ENCODE measurements at places on chromosomes 6 and 20. TPM values are rescaled to one million over a fixed set of nuclear protein-coding genes. Genes with fewer than 3 reads are reported as not detected.

MLN gene
- total RNA-seq, result not detected

SUMO4 gene
- total RNA-seq, result 4.8 TPM

EDN3 gene
- total RNA-seq, result 0.24 TPM

GPX5 gene
- total RNA-seq, result not detected

SAMD3 gene
- 339 TPM for total RNA-seq

TMEM200A gene
- 0.50 TPM for total RNA-seq

DNA sequence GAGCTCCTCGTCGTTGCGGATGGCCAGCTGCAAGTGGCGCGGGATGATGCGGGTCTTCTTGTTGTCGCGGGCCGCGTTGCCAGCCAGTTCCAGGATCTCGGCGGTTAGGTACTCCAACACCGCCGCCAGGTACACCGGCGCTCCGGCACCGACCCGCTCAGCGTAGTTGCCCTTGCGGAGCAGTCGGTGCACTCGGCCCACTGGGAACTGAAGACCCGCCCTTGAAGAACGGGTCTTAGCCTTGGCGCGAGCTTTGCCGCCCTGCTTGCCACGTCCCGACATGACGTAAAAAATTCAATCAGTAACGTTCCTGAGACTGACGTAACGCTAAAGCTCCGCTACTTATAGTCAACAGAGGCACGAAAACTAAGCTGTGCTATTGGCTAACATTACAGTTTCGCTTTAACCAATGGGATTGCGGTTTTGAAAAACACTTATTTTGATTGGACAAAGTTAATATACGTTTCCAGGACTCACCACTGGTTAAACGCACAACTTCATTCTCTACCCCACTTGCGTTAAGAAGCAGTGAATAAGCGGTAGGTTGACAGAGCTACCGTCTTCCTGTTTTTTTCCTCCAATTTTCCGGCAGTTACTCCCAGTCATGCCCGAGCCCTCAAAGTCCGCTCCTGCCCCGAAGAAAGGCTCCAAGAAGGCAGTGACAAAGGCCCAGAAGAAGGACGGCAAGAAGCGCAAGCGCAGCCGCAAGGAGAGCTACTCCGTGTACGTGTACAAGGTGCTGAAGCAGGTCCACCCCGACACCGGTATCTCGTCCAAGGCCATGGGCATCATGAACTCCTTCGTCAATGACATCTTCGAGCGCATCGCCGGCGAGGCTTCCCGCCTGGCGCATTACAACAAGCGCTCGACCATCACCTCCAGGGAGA is 73.9 kb downstream of the OR2B2 start:
- peak overlapping the region; percentile 98 for H3K27ac ChIP-seq
- no peaks in the 10 kb centered on the region for H3K36me3 ChIP-seq
- peak; percentile 97 for DNase-seq
- H3K27me3 ChIP-seq, result no peaks in the 10 kb centered on the region
- H3K4me3 ChIP-seq, result peak overlapping the region; percentile 82

DNA sequence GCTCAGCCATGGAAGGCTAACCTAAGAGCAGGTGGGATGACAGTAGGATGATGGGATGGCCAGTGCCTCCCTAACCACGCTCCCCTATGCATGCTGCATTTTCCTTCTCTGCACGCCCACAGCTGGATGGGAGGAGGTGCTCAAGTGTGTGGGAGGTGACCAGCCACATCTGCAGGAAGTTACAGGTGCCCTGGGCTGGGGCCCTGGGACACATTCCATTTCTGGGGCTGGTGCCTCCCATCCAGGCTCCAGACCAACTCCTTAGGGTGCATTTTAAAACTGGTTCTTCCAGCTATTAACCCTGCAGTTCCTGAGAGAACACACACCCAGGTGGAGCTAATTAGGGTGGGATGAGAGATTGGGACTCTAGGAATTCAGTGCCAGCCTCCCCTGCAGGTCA is 135.3 kb upstream of the ARMC2 start:
- H3K27me3 ChIP-seq, result no peaks in the 10 kb centered on the region
- no peak for DNase-seq
- no peak overlapping the region for H3K27ac ChIP-seq
- no peak overlapping the region for H3K4me3 ChIP-seq
- no peaks in the 10 kb centered on the region for H3K36me3 ChIP-seq

- no peaks in the 10 kb centered on the region for H3K36me3 ChIP-seq
- DNase-seq, result no peak
- H3K27me3 ChIP-seq, result no peaks in the 10 kb centered on the region
- no peaks in the 10 kb centered on the region for H3K4me1 ChIP-seq
- no peak overlapping the region for H3K4me3 ChIP-seq
- H3K27ac ChIP-seq, result no peak overlapping the region
These were observed 3.9 kb downstream of the RHAG start for GRCh38 chr6:49632727-49633126.

- H3K36me3 ChIP-seq, result no peaks in the 10 kb centered on the region
- H3K27ac ChIP-seq, result no peak overlapping the region
- no peak overlapping the region for H3K4me3 ChIP-seq
- H3K4me1 ChIP-seq, result no peaks in the 10 kb centered on the region
These were observed 171.4 kb upstream of the QKI start for GRCh38 chr6:163243083-163243482.

- no peaks in the 10 kb centered on the region for H3K27me3 ChIP-seq
- H3K4me1 ChIP-seq, result no peaks in the 10 kb centered on the region
- no peaks in the 10 kb centered on the region for H3K36me3 ChIP-seq
These were observed 684.2 kb downstream of the HTR1B start for GRCh38 chr6:76779068-76779467.

GRCh38 chr6:87181903-87182302 is 26.5 kb downstream of the ZNF292 start:
- peaks cover 13% of the 10 kb centered on the region for H3K36me3 ChIP-seq
- H3K4me1 ChIP-seq, result peaks cover 11% of the 10 kb centered on the region
- H3K4me3 ChIP-seq, result no peak overlapping the region
- H3K27me3 ChIP-seq, result no peaks in the 10 kb centered on the region
- DNase-seq, result no peak
- H3K27ac ChIP-seq, result no peak overlapping the region
